ENCODE measurements at places on chromosomes 16 and 17. TPM values are rescaled to one million over a fixed set of nuclear protein-coding genes. Genes with fewer than 3 reads are reported as not detected.

The KRT32 gene
- total RNA-seq: 0.14 TPM

GRCh38 chr17:69710926-69711325 is 296.4 kb downstream of the MAP2K6 start:
- no peak for DNase-seq

GRCh38 chr17:31699281-31699680 is 159.8 kb downstream of the COPRS start:
- DNase-seq: no peak

The FSCN2 gene
- total RNA-seq: 0.28 TPM

GRCh38 chr16:23330583-23331249 is 28.6 kb downstream of the SCNN1B start:
- DNase-seq: no peak

The SSTR5 gene
- total RNA-seq: 32.0 TPM

The SYT17 gene
- total RNA-seq: 0.62 TPM

The TMEM101 gene
- total RNA-seq: 16.6 TPM

GRCh38 chr17:10127819-10128425 is 70.5 kb downstream of the GAS7 start:
- peak; percentile 84 for DNase-seq

DNA sequence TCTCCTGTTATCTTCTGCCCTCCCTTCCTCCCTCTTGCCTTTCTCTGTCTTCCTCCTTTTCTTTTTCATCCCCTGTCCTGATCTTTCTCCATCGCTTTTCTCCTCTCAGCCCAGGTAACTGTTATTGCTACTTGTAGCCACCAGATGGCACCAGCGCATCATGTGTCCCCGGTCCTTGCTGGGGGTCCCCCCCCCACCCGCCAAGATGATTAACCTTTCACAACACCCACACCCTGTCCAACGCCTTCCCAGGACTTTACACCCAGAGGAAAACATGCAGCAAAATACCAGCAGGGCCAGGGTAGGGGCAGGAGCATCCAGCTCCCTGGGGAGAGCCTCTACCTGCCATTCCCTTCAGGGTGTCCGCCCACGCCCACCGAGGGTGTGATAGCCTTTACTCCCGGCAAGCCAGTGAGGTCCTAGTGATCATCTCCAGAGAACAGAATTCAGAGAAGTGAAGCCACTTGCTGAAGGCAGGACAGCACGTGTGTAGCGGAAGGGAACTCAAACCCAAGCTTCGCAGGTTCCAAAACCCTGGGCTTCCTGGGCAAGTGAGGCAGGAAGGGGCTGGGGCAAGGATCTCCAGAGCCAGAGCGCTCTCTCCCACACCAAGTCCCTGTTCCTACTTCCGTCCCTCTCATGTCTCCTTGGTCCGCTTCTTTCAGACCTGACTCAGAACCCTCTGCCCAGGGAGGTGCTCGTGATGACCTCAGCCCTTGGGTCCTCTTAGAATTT is 13.4 kb upstream of the TAC4 start:
- no peak for DNase-seq

- DNase-seq: no peak
These were observed 977 bp downstream of the NAGPA start for GRCh38 chr16:5032748-5033167.

DNA sequence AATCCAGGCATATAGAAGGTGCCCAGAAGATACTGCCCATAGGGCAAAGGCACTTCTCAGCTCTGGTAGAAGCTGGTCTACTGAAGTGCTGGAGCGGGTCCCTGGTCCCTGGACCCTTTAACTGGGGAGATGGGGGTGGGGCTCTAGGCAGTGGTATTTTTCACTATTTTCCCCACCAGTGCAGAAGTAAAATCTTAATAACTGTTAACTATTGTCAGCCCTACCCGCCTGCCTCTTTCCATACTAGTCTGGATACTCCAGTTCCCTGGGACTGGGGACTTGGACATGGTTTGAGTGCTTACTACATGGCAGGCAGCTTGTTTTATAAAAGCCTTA is 24.6 kb downstream of the IGF2BP1 start:
- no peak for DNase-seq

The AIPL1 gene
- total RNA-seq: not detected

DNA sequence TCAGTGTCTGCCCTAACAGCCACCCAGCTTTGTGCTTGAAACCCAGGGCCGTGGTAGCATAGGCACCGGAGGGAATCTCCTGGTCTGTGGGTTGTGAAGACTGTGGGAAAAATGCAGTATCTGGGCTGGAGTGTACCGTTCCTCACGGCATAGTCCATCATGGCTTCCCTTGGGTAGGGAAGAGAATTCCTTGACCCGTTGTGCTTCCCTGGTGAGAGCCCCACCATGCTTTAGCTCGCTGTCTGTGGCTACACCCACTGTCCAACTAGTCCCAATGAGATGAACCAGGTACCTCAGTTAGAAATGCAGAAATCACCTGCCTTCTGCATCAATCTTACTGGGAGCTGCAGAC is 67.3 kb downstream of the ATF7IP2 start:
- DNase-seq: no peak

The UBALD2 gene
- 30.2 TPM for total RNA-seq

The TBC1D28 gene
- not detected for total RNA-seq

GRCh38 chr16:57066625-57067024 is 25.8 kb upstream of the CPNE2 start:
- no peak for DNase-seq

The CA10 gene
- not detected for total RNA-seq

GRCh38 chr17:7367083-7367482 is 12.1 kb downstream of the TMEM95 start:
- no peak for DNase-seq

DNA sequence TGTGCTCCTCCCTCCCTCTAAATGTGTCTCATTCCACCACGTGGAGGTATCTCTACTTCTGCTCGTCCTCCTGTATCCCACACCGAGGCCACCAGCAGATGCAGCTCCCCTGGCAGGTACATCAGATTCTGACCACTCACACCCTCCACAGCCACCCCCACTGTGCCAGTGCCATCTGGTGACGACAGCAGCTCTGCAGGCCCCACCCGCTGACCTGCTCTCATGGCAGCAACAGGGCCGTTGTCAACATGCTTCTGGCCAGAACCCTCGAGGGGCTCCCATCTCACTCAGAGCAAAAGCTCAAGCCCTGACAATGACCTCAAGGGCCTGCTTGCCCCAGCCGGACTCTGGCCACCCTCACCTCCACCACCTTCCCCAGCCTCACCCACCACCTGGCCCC is 93.4 kb downstream of the AMFR start:
- DNase-seq: no peak

DNA sequence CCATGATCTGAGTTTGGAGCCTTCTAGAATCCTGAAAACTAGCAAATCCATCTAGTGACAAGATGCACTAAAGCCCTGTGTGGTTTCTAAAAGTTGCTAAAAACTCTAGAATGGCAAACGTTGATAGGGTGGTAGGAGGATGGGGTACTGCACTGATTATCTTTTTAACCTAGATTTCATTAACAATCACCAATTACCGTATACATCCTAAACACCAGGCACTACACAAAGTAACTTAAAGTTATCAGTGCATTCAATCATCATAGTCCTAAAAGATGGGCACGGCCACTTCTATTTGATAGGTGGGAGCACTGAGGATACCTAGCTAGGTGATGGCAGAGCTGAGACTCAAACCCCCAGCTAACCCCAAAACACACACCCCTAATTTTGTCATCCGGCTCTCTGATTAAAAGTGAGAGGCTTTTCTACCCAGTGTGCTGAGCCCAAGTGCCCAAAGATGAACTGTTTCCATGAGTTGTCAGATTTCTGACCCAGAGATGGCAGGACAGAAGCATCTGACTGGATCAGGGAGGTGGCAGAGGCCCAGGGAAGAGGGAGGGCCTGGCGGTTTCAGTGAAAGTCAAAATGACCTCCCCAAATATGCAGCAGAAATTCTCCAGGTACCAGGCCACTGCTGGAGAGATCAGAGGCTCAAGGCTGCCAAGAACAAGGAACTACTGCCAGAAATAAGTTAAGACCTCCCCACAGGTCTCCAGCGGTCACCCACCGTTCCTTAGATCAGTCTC is 396.8 kb downstream of the SOX9 start:
- DNase-seq: no peak

DNA sequence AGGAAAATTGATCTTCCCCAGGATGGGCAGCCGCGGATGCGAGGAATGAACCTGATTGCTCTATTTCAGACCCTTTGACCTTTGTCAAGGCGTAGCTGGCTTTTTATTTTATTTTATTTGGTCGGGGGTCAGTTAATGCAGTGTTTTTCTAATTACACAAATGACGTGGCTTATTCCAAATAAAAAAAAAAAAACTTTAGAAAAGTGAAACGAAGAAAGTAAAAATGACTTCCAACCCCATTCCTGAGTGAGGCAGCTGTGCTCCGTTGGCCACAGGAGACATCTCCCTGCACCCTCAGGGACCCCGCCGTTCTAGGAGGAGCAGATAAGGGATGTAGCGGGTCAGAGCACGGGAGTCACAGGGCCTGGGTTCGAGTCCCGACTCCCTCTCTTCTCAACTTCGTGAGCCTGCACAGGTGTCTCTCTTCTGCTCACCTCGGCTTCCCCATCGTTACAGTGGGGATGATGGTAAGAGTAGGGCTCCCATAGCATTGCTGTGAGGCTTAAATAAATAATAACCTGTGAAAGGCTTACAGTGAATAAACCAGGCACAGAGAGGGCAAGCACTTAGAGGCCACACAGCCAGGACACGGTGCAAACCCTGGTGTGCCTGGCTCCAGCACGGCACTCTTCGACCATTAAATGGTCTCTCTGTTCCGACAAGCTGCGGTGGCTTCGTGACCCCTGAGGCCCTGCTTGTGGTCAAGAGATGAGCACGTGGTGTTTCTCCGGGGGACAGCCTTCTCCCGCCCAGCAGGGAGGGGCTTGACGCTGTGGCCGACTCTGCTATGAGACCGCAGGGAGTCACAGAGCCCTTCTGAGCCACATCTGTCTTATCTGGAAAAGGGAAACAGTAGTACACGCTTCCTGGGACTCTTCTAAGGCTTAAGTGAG is 10.2 kb downstream of the FOXF1 start:
- no peak for DNase-seq

DNA sequence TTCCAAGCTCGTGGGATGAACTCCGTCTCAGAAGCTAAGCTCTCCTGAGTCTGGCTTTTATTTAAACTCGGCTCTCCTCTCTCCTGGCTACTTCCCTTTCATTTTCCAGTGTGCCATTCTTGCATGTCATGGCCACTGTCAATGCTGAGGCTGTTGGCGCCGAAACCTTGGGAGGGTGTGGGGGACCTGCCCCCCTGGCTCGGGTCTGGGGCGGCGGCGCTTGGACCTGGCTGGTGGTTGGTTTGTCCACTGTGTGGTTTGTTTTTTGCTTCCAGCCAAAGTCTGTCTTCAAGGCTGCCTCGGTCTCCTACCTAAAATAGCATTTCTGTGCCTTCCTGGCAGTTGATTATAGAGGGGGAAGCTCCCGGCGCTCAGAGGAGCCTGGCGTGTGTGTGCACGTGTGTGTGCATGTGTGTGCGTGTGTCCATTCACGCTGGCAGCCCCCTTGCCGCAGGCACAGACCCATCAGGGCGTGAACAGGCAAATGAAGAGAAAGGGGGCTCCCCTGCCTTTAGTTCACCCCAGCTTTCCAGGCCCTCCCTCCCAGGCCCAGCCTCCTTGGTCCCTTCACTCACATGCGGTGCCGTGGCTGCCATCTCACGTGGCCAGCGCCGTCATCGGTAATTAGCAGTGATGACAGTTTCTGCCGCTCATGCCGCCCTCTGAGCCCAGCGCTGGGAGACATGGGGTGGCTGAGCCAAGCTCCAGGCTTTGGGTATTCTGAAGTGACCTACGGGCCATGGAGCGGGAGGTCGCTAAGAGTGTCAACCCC is 179.9 kb downstream of the SEC14L1 start:
- DNase-seq: no peak

The CCL11 gene
- total RNA-seq: 0.46 TPM

The STH gene
- total RNA-seq: not detected

The LRRC37A3 gene
- total RNA-seq: 2.9 TPM

DNA sequence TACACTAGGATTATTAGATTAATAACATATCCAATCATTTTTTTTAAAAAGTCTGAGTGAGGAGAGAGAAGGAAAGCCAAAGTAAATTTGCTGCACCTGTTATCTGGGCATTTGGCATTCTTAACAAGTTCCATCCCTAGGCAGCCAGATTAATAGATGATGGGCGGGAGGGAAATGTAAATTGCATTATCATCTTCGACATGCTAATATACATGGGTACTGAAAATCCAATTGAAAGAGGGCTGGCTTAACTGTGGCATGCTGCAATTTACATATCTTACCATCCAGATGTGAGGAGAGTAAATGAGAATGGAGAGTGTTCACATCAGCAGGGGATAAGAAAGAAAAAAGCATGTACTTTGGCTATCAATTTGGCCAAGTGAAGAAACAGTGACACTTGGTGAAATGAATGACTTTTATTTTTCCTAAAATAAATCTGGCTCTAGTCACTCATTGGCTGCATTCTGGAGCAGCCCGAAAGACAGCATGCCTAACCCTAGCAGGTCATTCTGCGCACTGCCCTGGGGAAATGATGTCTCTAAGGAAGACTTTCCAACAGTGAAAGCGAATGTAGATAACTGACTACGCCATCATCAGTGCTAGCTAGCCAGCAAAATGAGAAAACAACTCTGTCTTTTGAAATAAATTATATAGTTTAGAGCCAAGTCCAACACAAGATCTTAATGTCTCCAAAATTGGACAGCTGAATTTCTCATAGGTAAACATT is 57.9 kb downstream of the HYDIN start:
- DNase-seq: no peak

The EVI2B gene
- total RNA-seq: 4.4 TPM

The GPR179 gene
- total RNA-seq: 0.05 TPM

DNA sequence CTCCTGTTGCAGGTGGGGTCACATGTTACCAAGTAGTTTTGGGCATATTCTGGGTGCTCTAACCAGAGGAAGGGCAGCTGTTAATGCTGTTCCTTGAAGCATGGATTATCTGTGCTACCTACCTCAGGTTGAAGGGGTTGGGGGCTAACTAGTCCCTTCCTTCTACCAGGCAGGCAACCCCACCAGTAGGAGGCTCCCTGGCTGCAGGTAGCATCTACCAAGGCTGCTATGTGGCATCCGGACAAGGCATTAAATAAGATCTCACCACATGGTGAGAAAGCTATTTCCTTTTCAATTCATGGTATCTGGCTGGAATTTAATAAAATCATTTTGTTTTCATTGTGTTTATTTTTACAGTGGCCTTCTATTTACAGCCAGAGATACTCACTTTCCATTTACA is 62.5 kb downstream of the CACNG3 start:
- no peak for DNase-seq

- no peak for DNase-seq
These were observed 5.1 kb downstream of the KIFC3 start for GRCh38 chr16:57797216-57797525.

GRCh38 chr17:63740464-63741142 is 996 bp downstream of the STRADA start:
- no peak for DNase-seq

The C16orf96 gene
- 0.06 TPM for total RNA-seq

- no peak for DNase-seq
These were observed 45.8 kb upstream of the ZCCHC14 start for GRCh38 chr16:87538594-87538993.

Data from heart right ventricle (tissue), 16 donors.